AG08395 (cell line): ENCODE measurements at places on chromosomes 13 and 19.

DNA sequence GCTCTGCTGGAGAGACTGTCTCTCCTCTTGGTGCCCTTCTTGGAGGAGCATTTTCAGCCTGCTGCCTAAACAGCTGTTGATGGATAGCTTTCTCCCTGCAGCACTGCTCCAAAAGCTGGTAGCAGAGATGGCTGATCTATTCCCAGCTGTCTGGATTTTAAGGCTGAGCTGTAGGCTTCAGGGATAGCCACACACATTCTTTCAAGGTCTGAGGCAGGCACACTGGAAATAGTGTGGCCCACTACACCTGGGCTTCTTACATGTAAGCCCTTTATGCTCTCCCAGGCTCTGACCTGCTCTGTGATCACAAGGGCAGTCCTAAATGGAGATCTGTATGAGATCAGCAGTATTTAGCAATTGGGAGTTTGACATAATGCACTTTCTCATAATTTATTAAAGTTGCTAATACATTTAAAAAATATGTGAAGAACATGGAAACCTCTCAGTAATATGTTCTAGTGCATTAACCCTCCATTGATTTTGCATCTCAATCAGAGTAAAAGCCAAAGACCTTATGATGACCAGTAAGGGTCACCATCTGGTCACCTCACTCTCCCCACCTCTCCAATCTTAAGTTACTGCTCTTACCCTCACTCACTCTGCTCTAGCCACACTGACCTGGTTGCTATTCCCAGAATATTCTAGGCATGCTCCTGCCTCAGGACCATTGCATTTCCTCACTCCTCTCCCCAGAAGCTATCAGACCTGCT lies 91.6 kb downstream of the MBNL2 start:
- no peak for DNase-seq

- DNase-seq: no peak
These were observed 1461.6 kb downstream of the PCDH9 start for GRCh38 chr13:65768545-65768944.

- no peak for DNase-seq
These were observed 1793.8 kb upstream of the PCDH20 start for GRCh38 chr13:63209330-63210017.

GRCh38 chr19:11256189-11256588 lies 6.1 kb downstream of the DOCK6 start:
- DNase-seq: no peak

DNA sequence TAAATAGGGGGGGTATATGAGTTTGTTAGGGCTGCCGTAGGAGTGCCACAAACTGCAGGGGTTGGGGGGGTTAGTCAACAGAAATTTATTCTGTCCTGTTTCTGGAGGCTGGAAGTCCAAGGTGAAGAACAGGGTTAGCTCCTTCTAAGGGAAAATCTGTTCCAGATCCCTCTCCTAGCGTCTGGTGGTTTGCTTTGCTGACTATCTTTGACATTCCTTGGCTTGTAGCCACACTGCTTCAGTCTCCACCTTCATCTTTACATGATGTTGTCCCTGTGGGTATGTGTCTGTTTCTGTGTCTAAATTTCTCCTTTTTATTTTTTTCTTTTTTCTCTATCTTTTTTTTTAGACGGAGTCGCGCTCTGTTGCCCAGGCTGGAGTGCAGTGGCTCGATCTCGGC lies 8.1 kb upstream of the ICAM1 start:
- no peak for DNase-seq

GRCh38 chr13:99045396-99045795 lies 67.5 kb upstream of the DOCK9 start:
- DNase-seq: peak; percentile 19
